CD4-positive, alpha-beta memory T cell (primary cell): ENCODE measurements at places on chromosomes 2 and 18. TPM values are rescaled to one million over a fixed set of nuclear protein-coding genes. Genes with fewer than 3 reads are reported as not detected.
A peak's percentile ranks its signal among the peaks of the same experiment; 100 is the strongest.

UGT1A10 gene
- not detected for total RNA-seq

ADCYAP1 gene
- total RNA-seq = not detected

UBXN2A gene
- 14.5 TPM for total RNA-seq

ACOXL gene
- not detected for total RNA-seq

OSBPL6 gene
- 0.23 TPM for total RNA-seq

KCNE4 gene
- not detected for total RNA-seq

- DNase-seq = no peak
These were observed 104.8 kb downstream of the MAP4K4 start for GRCh38 chr2:101802329-101802728.

DNA sequence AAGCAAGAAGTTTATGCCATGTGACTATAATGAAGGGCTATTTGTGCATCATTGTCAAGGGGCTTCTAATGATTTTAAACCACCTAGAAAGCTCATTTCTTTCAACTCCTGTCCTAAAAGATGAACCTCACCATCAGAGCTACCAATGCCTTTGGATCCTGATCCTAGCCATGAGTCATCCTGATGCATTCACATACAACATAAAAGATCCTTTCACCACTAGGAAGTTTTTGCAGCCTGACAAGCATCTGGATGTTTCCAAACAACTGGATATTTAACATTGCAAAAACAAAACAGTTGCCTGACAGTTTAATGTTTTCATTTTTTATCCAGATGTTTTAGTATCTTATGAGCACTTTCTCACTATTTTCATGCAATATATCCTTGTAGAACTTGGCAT lies 425.3 kb downstream of the MBD2 start:
- no peak for DNase-seq

GRCh38 chr2:74740741-74741431 lies 86.8 kb downstream of the SEMA4F start:
- DNase-seq = no peak

DNA sequence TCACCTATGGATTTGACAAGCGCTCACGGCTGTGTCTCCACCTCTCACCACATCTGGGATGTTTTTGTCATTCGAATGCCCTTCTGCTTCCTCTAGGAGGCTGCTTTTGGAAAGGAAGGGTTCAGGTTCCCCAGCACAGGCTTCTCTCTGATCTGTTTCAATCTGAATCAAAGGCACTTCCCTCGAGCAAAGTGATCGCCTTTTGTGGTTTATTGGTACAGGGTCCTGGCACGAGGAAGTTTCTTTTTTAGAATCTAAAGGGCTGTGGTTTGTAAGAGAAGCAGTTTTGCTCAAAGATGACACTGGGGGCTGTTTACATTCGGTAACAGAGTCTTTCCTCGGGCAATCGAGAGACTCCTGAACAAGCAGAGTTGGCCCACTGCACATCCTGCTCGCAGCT lies 145.0 kb downstream of the DAW1 start:
- DNase-seq = no peak

DNA sequence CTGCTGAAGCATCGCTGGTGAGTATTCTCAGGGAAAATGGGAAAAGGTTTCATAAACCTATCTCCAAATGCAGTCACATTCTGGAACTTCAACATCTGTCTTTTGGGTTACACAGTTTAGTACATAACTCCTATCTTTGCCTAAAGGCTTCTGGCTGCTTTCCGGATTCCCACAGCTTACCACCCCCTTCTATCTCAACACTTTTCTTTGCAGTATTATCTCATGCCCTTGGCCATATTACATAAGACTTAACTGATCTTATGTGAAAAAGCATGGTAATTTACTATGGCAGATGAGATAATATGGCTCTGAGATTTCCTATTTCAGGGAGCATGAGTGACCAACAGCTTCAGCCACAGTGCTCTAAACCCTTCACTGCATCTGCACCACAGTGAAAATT lies 369.3 kb upstream of the LINC00305 start:
- DNase-seq = no peak

DNA sequence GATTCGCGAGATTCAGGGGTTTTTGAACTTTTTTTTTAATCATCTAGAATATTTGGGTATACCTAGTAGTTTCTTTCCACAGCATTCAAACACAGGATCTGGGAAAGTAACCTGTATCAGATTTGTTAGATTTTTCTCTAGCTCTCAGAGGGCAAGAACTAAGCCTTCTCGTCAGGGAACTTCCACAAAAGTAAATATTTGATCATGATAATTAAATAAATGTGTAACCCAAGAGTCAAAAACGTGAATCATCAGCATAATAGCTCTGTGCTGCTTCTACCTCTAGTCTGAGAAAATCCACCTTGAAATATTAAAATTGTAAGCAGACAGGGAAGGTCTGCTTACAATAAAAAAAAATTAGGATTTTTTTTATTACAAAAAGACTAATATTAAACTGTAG lies 225.7 kb upstream of the SPOPL start:
- no peak for DNase-seq

- peak; percentile 61 for DNase-seq
These were observed 13.2 kb downstream of the NABP1 start for GRCh38 chr2:191691016-191691735.

DNA sequence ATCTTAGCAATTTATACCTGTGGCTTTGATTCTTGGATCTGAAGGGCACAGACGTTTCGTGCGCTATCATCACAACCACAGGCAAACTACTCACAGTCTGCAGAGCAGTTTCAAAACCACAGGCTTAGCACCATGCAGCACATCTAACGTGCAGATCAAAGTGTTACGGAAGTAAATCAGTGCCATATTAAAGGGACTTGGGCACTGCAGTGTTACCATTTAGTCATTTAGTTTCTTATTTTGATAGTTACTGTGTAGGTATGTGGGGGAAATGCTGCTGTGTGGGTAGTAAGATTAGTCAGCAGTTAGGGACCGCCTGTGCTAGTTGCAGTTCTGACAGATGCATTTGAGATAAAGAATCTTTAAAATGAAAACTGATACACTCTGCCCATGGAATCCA lies 384.0 kb downstream of the NBAS start:
- DNase-seq = peak; percentile 84

- DNase-seq = no peak
These were observed 5.8 kb downstream of the PCARE start for GRCh38 chr2:29068513-29068912.

DNA sequence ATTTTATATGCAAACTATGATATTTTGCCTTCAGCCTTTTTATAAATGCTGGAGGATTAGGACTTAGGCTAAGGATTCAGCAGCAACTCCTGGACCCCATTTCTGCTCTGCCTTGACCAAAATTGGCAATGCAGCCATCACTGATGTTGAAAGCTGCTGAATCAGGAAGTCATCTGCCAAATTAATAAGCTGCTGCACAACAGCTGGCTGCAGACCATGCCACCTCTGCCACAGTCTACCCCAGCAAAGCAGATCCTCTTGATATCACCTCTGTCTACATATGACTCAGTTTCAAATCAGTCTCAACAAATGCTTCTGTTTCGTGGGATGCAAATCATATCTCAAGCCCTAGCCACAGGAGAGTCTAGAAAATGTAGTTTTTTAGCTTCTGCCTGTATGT lies 7.1 kb upstream of the SOS1 start:
- DNase-seq = no peak

DNA sequence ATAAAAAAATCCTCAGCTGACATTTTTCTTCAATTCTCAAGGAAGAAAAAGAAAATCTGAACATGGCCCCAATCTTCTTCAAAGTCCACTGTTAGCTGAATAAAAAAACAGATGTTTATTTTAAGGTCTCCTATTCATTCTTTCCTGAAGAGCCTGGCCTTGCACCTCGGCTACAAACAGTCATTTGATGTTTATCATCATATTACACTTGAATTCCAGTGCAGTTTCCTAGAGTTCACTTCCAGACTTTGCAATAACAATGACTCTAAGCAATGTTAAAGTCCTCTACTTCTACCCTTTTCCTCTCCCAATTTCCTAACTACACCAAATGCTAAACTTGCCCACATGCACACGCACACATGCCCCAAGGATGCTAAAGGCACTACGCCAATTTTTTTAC lies 70.1 kb downstream of the NOL10 start:
- no peak for DNase-seq

- no peak for DNase-seq
These were observed 600.5 kb downstream of the SATB2 start for GRCh38 chr2:198857246-198857645.

DNA sequence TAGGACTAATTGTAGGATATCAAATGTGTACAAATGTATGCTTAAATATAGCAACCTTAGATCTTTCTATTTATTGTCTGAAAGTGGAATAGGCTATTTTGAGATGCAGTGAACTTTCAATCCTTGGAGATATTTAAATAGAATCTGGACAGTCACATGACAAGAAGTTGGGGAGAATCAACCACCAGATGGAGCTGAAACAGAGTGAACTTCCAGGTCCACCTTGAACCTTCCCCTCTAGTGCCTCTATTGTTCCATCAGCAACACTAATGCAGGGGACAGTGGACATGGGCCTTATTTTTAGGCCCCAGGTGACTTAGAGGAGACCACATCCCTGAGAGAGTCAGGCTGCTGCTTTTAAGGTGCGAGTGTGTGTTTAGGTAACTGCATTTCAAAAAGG lies 37.0 kb upstream of the CRIM1 start:
- DNase-seq = no peak

GRCh38 chr2:208304157-208304556 lies 38.1 kb downstream of the PIKFYVE start:
- no peak for DNase-seq

DNA sequence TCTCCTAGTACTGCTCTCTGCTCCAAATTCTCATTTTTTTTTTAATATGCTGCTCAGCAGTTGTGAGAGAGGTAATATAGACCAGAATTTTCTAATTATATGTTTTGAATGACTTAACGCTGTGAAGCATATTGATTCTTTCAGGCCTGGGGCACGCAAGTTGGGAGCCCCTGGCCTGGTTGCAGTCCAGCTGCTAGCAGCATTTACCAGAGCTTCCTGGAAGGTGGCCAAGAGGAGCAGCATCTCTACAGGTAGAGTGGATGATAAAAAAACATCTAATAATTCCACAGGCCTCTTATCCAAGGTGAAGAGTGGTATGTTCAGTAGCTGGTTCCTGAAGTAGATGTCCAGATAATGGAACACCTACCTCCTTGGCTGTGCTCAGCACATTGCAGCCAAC lies 7.3 kb upstream of the UGP2 start:
- DNase-seq = no peak

- DNase-seq = no peak
These were observed 2.0 kb downstream of the ASB18 start for GRCh38 chr2:236262238-236262637.

- DNase-seq = no peak
These were observed 19.4 kb upstream of the KIF1A start for GRCh38 chr2:240839152-240840143.

DNA sequence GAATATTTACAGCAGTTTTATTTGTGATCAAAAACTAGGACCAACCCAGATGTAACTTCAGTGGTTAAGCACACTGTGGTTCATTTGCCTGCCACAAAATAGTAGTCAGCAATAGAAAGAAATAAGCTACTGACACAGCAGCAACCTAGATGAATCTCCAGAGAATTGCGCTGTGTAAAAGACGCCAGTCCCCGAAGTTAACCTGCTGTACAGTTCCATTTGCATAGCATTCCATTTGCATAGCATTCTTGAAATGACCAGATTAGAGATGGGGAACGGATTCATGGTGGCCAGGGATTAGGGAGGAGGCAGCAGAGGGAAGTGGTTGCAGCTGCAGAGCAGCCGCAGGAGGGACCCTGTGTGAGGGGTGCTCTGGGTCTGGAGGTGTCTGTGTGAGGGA lies 39.3 kb upstream of the NFATC1 start:
- DNase-seq = no peak

DNA sequence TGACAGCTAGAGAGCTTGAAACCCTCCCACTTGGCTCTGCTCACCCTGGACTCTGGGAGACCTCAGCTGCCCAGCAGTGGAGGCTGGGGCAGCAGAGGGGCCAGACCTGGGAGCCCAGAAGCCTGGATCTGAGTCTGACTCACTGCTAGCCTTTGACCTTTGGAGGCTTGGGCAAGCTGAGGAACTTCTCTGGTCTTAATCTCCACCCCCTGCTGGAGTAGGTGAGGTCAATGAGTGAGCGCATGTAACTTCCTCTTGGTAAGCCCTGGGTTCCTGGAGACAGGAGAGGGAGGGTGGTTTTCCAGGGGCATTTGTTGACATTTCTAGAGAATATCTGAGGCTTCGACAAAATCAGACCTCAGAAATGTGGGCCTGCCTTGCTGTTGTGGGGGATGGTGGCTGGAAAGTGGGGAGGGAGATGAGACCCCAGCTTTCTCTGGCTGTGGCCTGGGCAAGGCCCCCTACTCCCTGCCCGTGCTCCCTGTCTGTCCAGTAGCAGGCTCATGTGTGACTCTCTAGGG lies 73.0 kb upstream of the YWHAQ start:
- DNase-seq = peak; percentile 74

GRCh38 chr18:11366410-11366809 lies 217.0 kb upstream of the PIEZO2 start:
- no peak for DNase-seq

DNA sequence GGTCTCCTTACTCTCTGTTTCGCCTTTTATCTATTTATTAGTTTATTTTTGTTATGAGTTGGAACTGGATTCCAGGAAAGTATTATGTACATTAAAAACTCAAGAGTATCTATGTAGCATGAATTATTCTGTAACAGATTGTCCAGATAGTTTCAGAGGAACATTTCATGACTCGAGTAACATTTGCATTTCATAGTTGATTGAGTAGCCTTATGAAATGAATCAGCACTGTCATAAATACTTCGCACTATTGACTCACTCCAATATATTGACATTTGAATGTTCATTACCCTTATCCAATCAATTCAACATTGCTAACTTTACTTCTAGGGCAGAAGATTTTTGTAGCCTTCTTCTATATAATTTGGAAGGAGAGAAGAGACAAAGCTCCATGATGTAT lies 11.3 kb upstream of the VRK2 start:
- DNase-seq = no peak

GRCh38 chr18:13390711-13391110 lies 172.2 kb downstream of the LDLRAD4 start:
- no peak for DNase-seq

GRCh38 chr2:46866770-46867246 lies 48.8 kb downstream of the MCFD2 start:
- DNase-seq = no peak

- peak; percentile 57 for DNase-seq
These were observed 40.0 kb upstream of the MCM6 start for GRCh38 chr2:135916207-135916606.

DNA sequence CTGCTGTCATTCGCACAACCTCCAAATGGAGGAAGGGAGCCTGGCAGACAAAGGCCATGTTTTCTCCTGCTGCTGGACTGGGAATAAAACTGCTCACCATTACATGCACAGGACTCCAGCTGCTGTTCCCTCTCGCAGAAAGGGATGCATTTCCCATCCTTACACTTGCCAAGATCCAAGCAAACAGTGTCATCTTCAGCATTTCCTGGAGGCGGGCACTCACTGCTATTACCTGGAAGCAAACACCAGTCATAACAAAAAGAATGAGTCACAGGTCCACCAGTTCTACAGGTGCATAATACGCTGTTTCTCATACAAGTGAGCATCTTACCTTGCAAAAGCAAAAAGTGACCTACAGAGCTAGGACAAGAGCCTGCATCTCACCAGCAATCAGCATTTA lies 22.7 kb downstream of the IAH1 start:
- DNase-seq = no peak
